ENCODE measurements at places on chromosomes 13 and 19. TPM values are rescaled to one million over a fixed set of nuclear protein-coding genes. Genes with fewer than 3 reads are reported as not detected.

The SCN1B gene
- 6.8 TPM for total RNA-seq

DNA sequence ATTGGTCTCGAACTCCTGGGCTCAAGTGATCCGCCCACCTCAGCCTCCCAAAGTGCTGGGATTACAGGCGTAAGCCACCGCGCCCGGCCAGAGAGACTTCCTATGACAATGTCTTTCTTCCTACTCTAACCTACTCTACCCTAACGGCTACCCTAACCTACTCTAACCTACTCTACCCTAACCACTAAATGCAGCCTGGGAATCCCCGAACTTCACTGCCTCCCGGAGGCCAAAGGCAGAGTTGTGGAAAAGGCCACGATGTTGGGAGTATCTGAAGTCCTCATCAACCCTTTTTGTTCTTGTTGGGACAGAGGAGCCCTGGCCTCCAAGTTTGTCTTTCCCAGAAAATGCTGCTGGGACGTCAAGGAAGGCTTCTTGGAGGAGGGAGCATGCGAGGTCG, 967 bp upstream of the NR2C2AP start:
- no peak overlapping the region for H3K27ac ChIP-seq
- peak overlapping the region; percentile 53 for H3K4me3 ChIP-seq
- peaks cover 11% of the 10 kb centered on the region for H3K36me3 ChIP-seq
- H3K27me3 ChIP-seq = peaks cover 9% of the 10 kb centered on the region
- no peak for DNase-seq

- H3K27me3 ChIP-seq = peaks cover 22% of the 10 kb centered on the region
- no peak for DNase-seq
- H3K36me3 ChIP-seq = no peaks in the 10 kb centered on the region
- no peak overlapping the region for H3K27ac ChIP-seq
Measured at GRCh38 chr13:24539500-24540165, 27.1 kb upstream of the PARP4 start.

DNA sequence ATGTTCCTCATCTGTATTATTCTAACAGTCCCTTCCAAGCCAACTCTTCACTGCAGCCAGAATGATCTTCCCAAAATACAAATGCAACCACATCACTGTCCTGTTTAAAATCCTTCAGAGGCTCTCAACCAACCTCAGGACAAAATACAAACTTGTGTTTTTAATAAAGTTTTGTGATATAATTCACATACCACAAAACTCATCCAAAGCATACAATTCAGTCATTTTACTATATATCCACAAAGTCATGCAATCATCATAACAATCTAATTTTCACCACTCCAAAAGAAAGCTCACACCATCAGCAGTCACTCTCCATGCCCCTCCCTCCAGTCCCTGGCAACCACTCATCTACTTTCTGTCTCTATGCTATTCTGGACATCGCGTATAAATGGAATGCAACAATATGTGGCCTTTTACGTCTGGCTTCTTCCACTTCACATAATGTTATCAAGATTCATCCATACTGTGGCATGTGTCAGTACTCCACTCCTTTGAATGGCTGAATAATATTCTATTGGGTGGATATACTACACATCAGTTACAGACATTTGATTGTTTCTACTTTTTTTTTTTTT, 81.7 kb upstream of the DOCK9 start:
- H3K27me3 ChIP-seq = peaks cover 3% of the 10 kb centered on the region
- H3K4me3 ChIP-seq = no peak overlapping the region
- no peak for DNase-seq
